ENCODE measurements at places on chromosomes 1 and 21. TPM values are rescaled to one million over a fixed set of nuclear protein-coding genes. Genes with fewer than 3 reads are reported as not detected.

- peak; percentile 69 for DNase-seq
- H3K27me3 ChIP-seq = no peaks in the 10 kb centered on the region
- H3K36me3 ChIP-seq = peaks cover 8% of the 10 kb centered on the region
- H3K4me3 ChIP-seq = peak overlapping the region; percentile 92
- H3K4me1 ChIP-seq = peaks cover 50% of the 10 kb centered on the region
- H3K27ac ChIP-seq = peak overlapping the region; percentile 97
These were observed 159.8 kb downstream of the RUNX1 start for GRCh38 chr21:34889320-34889675.

SLC45A3 gene
- 0.70 TPM for total RNA-seq

- no peak overlapping the region for H3K27ac ChIP-seq
- H3K4me3 ChIP-seq = no peak overlapping the region
- H3K4me1 ChIP-seq = no peaks in the 10 kb centered on the region
- no peak for DNase-seq
These were observed 4.2 kb downstream of the NPPB start for GRCh38 chr1:11854519-11854918.

S100A7A gene
- not detected for total RNA-seq

DNA sequence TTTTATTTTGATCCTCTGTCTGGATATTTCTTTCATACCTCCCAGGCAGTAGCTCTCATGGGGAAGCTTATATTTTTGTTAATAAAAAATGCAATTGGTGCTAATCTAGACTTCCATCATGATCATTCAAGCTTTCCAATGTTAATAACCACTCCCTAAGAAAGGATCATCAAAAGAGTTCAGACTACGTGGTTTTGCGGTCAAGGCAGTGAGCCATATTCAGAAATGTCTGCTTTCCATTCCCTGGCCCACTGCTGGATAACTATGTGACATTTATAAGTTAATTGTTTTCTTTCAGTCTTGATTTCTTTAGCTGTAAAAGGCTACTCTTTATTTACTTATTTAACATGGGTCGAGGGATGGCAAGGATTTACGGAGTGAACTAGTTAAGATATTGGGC lies 414.6 kb downstream of the LMO4 start:
- no peaks in the 10 kb centered on the region for H3K4me1 ChIP-seq
- H3K27me3 ChIP-seq = no peaks in the 10 kb centered on the region
- DNase-seq = no peak
- H3K27ac ChIP-seq = no peak overlapping the region
- no peak overlapping the region for H3K4me3 ChIP-seq

DNA sequence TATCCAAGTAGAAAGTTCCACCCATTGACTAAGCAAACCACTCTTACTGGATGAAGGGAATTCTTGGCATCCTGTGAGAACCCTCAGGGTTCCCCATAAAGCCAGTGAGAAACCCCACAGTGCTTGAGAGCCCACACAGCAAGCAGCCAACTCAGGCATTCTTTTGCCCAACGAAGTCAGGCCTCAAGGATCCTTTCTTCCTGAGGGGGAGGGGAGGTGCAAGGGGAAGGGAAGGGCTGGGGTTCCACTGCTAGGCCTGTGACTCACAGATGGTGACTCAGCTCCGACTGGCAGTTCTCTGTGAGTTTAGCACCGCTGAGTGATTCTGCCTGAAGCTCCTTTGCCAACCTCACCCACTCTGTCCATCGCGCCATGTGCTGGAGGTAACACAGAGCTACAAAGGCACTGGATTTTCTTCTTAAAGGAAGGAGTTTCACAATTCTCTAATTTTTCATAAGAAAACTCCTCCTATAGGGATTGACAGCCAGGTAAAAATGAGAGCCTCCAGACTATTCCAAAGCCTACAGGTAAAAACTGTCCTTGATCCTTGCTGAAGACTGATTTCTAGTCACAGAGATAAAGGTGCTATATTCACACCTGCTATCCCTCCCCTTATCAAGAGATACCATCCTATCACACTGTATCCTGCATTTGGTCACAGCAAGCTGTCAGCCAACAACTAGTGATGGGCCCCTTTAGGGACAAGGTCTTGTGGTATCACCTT lies 4.8 kb downstream of the ENO1 start:
- DNase-seq = peak; percentile 88
- peaks cover 76% of the 10 kb centered on the region for H3K4me1 ChIP-seq
- H3K27me3 ChIP-seq = no peaks in the 10 kb centered on the region
- H3K36me3 ChIP-seq = peaks cover 53% of the 10 kb centered on the region
- H3K27ac ChIP-seq = peak overlapping the region; percentile 97
